DMS 273 treated with DMSO at 0.1 percent for 48 hours (cell line): ENCODE measurements at places on chromosomes 16 and 17.

GRCh38 chr16:48522041-48522440 is 87.9 kb downstream of the N4BP1 start:
- DNase-seq, result no peak

GRCh38 chr16:50736448-50736847 is 5.4 kb upstream of the CYLD start:
- no peak for DNase-seq

DNA sequence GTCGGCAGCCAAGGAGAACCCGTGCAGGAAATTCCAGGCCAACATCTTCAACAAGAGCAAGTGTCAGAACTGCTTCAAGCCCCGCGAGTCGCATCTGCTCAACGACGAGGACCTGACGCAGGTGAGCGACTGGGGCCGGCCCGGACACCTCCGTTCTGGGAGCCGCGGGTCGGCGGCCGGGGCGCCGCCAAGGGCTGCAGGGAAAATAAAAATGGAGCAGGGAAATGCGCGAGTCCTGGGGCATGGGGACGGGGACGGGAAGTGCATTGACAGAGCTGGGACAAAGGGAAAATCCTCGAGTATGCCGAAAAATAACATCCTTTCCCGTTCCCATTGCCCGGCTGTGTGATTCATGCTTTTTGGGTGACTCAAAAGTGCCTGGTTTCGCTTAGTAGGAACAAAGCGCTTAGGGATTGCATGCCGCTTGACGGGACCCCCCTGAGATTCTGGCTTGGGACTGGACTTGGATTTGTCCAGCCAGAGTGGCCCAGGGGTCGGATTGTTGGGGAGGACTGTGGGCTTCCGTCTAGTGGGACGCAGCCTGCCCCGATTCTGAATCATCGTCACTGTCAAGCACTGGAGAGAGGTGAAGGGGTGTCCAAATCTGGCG is 699 bp downstream of the MPRIP start:
- no peak for DNase-seq

DNA sequence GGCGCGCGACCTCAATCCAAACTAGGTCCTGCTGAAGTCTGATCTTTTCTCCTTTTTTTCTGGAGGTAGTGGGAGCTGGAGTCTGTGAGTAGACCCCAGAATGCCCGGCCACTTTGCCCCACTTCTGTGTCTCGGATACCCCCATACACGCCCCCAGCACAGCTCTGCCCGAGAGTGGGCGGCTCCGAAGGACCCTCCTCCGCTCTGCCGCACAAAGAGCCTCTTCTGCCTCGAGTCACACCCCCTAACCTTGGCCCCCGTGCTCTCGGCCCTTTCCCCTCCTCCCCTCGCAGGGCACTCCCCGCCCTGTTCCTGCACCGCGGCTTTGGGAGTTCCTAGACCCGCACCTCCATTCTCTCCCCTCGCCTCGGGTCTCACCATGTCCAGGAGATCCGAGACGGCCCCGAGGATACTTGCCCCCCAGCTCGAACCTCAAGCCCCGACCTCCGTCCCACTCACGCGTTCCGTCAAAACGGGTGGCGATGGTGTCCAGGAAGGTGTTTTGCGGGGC is 476 bp downstream of the KCNH4 start:
- DNase-seq, result no peak

- DNase-seq, result no peak
These were observed 3.6 kb downstream of the COG1 start for GRCh38 chr17:73196500-73196899.

DNA sequence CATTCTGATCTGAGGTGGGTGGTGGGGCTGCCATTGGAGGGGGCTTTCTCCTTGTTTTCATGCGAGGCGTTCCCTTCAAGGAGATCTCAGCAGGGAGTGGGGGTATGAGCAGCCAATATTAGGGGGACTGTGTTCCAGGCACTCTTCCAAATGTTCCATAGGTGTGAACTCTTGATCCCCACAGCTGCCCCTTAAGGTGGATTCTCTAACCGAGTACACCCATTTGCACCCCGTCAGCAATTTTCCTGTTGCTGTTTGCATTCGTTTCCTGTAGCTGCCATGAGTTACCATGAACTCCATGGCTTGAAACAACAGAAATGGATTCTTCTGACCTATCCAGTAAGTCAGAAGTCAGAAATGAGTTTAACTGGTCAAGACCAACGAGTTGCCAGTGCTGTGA is 3.7 kb upstream of the PRR15L start:
- DNase-seq, result no peak

DNA sequence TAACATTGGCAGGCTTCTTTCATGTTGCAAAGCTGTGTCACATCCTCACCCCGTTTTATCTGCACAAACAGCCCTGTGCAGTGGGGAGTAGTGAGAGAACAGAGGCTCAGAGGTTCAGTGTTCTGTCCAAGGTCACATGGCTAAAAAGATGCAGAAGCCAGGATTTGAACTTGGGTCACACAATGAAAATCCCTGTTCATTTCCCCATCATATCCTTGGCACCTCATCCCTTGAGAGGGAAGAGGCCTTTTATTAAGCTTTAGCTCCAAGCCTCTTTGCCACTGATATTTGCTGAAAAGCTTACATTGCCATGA is 106.6 kb downstream of the AMFR start:
- no peak for DNase-seq

DNA sequence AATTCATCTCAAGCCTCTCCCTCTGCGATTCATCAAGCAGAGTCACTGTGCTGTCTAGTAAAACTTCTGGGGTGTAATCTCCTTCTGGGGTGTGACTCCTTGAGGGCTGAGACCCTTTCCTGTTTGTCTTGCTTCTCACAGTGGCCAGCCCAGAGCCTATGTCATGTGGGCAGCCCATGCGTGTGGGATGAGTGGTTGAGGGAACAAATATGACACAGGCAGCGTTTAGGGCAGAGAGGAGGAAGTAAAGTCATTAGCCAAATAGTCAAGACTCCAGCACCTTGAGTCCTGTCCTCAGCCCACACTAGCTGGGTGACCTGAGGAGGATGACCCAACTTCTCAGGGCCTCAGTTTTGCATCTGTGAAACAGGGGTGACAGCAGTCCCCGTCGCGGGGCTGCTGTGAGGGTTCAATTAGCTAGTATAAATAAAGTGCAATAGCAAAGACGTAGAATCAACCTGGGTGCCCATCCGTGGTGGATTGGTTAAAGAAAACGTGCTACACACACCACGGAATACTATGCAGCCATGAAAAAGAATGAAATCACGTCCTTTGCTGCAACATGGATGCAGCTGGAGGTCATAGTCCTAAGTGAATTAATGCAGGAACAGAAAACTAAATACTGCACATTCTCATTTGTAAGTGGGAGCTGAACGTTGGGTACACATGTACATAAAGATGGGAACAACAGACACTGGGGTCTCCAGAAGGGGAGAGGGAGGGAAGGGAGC is 4.5 kb upstream of the ITGAX start:
- no peak for DNase-seq

GRCh38 chr17:47012457-47012856 is 33.4 kb upstream of the RPRML start:
- DNase-seq, result no peak

DNA sequence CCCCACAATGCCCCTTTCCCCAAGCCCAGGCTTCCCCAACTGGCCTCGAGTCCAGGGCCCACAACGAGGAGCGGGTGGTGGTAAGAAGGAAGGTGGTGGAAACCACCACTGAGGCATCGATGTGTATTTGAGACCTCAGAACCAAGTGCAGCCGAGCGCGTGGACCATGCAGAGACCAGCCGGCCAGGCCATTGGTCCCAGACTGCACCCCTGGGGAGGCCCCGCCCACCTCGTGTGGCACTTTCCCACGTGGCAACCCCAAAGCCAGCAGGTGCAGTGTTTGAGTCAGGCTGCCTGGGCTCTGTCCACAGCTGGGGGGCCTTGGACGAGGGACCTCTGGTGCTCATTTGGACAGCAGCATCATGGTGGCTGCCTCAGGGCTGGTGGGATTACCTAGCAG is 28.1 kb upstream of the BAHCC1 start:
- no peak for DNase-seq

GRCh38 chr16:55494994-55495421 is 13.9 kb upstream of the LPCAT2 start:
- DNase-seq, result peak; percentile 68

- DNase-seq, result no peak
These were observed 33.4 kb downstream of the BRD7 start for GRCh38 chr16:50335196-50335958.

GRCh38 chr17:6327007-6327406 is 107.9 kb downstream of the AIPL1 start:
- DNase-seq, result no peak

DNA sequence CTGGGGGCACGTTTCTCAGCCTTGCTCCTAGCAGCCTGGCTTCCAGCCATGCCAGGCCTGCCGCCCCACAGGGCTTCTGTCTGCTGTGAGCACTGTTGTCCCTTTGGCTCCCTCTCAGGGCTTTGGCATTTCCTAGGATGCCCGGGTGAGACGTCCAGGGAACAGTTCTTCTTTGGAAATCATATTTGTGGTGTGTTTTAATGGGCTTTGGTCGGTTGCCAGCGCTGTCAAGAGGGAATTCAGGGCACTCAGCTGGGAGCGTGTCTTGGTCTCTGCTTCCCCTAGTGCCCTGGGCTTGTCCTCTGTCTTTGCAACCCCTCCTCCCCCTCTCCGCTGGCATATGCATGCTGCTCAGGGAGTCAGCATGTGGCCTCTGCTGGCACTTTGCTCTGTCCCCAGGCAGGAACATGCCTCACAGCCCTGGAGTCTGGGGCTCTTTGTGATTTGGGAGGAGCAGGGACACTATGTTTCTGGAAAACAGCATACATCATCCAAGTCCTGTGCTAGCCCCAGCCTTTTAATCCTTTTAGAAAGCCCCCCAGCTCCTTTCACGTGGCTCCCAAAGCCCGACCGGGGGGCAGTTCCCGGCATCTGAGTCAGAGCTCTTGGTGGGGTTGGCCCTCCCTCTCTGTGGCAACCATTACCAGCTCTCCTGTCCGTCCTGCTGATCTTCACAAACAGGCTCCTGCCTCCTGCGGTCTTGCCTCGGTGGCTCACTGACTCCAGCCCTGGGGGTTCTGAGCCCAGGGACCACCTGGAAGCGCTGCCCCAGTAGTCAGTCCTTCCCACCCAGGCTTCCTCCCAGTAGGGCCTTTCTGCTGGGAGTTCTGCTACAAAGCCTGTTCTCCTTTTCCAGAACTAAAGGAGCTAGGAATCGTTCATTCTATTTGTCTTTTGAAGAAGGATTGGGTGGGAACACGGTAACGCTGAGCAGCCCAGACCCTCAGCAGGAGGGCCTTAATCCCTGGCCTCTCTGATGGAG is 26.7 kb downstream of the SAP30BP start:
- DNase-seq, result no peak

- DNase-seq, result peak; percentile 52
These were observed 33.0 kb downstream of the USP10 start for GRCh38 chr16:84732674-84733352.

DNA sequence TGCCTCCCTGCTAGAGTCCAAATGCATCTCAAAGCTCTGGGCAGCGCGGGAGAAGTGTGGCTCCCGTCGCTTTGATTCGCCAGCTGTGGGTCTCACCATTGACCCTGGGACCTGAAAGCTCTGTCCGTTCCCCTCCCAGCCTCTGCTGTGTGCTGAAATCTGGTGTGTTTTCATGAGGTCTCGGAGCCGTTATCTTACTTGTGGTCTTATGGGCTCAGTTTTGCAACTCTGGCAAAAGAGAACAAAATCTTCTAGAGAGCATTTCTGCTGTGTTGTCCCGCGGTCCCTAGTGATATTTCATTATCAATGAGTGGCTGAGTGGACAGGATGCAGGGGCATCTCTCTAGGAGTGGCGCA is 13.3 kb downstream of the CRISPLD2 start:
- DNase-seq, result no peak

- DNase-seq, result no peak
These were observed 4.2 kb downstream of the SNTB2 start for GRCh38 chr16:69191136-69191535.

DNA sequence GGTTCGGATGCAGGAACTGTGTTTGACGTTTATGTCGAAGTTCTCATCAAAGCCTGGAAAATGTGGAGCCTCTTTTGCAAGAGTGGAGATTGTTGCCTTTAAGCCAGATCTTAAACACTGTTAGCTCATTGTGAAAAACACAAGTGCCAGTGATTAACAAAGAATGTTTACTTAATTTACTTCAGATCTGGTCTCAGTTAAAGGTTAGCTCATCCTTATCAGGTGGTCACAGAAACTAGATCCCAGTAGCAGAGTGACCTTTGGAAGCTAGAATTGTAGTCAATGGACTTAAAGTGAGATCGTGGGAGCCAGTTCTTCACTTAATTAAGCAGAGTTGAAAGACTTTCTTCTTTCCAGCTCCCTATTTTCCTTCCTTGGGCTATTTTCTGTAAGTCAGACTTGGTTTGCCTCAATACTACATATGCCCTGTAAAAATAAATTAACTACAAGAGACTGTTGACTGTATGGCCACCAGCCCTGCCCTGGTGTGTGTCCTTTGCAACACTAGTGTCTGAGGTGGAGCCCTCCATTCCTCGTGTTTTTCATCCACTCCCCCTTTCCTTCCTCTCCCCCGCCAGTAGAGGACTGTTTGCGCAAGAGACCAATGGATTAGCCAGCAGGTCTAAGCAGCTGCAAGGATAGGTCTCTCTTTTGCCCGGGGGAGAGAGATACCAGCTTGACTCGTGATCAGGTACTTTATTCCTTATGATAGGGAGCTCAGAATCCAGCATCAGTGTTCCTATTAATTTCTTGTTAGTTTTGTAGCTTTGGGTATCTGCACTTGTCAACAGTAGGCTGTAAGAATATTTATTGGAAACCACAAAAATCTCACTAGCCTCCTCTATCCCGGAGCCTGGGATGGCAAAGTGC is 20.2 kb downstream of the FBXO39 start:
- no peak for DNase-seq

DNA sequence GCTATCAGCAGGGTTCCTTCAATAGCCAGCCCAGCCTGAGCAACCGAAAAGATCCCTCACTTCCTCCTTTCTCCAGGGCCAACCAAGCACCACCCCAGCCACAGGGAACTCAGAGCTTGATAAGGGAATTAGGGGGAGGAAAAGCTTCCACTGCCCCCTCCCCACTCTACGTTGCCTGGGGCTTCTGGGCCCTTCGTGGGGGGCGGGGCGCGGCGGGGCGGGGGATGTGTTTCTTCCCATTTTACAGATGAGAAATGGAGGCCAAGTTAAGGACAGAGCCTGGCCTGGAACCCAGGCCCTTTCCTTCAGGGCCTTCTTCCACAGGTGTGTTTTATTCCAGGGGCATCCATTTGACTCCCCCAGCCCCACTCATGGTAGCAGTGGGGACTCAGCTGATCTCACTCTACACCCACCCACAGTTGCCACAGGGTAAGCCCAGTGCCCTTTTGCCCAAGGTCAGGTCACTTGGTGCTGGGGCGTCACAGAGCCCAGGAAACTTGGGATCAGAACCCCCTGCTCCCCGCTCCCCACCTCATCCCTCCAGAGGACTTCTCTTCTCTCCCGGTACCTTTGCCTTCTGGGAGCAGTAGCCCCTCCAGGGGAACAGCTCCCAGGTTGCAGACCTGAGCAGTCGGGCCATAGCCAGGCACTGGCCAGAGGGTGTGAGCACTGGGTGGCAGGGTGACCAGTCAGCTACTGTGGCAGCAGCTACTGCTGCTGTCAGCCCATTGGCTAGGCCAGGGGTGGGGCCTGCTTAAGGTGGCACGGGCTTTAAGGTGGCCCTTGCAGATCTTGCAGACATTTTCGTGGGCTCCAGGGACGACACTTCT is at the start of gene LDHD:
LDHD (minus strand) TSS at position 700 of the 830 bp plus-strand sequence; CDS start at position 640, 60 bp downstream.
- DNase-seq, result no peak

GRCh38 chr16:85681255-85681654 is 7.5 kb downstream of the GINS2 start:
- no peak for DNase-seq
